ENCODE measurements at places on chromosomes 1 and 21.

- DNase-seq, result no peak
Observed at GRCh38 chr1:212953321-212953720, 3.0 kb downstream of the VASH2 start.

DNA sequence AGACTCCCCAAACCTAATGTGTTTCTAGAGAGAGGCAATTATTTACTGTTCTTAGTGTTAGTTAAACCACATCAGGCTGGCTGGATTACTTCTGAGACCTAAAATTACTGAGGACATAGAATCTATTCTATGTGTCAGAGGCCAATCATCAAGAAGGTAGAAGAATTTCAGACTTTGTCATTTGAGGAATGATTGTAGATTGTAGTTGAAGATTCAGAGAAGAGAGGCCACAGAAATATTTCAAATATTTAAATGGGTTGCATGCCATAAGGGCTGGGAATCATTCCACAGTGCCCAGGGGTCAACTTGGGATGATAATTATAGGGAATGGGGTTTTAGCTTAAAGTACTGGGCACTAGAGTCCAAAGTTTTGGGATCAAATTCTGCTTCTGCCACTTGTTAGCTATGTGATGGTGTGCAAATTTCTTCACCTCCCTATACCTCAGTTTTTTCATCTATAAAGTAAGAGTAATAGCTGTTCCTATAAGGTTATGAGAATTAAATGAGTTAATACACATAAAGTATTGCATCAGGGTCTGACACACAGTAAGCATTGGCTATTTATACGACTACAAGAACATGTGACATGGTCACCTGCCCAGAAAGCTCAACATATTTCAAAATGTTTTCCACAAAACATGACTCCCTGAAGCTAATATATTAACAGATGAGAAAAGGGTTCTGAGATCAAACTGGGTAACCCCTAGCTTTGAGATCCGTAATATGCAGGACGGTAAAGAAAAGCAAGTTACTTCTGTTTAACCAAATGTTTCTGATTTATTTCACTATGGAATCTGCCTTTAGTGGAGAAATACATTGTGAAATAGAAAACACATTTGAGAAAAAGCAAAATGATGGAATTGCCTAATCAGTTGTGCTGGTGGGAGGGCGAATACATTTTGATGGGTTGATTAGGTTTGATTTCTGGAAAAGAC is 69.7 kb upstream of the SPAG17 start:
- DNase-seq, result no peak

- no peak for DNase-seq
Observed at GRCh38 chr1:206022766-206023165, 929 bp downstream of the CTSE start.

GRCh38 chr1:99590578-99591209 is 55.2 kb upstream of the PALMD start:
- DNase-seq, result no peak

DNA sequence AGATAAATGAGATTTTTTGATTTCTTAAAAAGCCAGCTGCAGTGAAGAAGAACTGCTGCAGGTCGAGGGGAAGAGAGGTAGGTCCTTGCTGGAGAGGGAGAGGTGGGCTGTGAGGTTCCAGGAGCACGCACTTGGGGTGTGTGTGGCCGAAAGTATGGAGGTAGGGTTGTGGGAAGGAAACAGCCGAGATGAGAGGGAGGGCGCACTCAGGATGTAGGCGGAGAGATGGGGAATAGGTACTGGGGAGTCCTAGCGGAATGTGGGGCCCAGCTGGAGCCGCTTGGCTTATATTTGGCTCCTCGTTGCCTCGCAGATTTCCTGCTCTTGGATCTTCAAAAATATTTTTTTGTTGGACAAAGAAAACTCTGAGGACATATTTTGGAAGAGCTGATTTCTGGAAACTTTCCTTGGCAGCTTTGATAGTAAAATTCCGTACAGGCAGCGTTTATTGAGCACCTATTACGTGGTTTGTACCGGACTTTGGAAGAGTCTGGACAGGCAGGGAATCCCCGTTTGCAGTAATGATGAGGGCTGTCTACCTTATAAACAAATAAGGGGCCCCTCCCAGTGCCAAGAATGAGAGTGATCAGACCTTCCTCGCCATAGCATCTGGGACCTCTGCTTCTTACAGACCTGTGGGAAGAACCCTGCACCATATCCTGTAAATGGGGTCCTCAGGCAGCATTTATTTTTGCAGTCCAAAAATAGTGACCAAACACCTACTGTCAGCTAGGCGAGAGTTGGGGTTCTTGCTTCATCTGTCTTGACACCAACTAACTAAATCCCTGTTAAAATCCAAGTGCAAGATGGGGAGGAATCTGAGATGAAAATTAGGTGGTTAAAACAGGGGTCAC is 1.5 kb downstream of the LRRC8D start:
- no peak for DNase-seq

- DNase-seq, result no peak
Observed at GRCh38 chr1:171663854-171664575, 11.5 kb upstream of the MYOC start.

DNA sequence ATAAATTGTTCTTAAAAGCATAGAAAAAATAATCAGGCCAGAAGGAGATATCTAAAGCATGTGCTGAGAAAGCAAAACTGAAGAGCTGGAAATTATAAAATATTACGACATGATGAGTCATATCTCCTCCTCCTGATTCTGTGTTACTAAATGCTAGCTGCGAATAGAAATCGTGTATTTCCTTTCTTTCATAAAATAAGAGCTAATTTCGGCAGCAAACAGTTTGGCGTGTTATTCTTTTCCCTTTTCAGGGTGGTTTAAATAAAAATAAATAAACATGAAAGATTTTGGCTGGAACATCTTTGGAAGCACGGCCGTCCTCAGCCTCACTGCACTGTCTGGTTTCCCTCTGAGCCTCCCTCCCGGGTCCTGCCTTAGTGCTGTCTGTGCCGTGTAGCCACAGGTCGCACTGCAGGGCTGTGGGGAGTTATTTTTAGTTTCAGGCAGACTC is 56.0 kb downstream of the ADARB1 start:
- DNase-seq, result no peak

DNA sequence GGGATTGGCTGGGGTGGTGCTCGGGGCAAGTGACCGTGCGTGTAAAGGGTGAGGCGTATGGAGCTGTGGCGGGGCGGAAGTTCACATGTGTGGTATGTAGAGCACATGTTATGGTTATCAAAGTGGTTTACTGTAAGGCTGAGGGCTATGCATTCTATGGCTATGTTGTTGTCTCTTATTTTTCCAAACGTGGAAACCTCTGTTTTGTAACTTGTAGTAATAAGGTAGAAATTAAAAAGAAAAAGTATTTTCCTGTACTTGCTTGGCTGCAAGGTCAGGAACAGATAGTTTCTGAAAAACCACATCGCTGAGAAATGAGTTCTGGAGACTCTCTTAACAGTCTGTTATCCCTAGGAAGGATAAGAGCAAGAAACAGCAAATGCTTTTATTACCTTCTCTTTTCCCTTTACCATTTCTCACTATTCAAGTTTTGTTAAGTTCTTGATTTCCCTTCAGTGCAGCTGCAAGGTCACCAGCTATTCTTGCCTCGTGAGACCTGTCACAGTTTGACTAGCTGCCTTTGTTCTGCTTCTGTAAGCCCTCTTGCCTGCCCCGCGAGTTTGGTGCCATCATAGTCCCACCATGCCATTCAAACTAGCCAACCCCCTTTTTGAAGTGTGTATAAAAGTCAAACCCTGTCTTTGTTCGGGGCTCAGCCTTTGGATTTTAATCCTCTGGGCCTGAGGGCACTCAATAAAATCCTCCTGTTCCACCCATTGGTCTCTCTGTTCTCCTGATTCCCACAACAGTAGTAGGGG is 9.5 kb downstream of the RNU1-2 start:
- DNase-seq, result no peak

- no peak for DNase-seq
Observed at GRCh38 chr1:172478485-172478884, 34.6 kb upstream of the PIGC start.

GRCh38 chr1:205826016-205826806 is 13.2 kb upstream of the SLC41A1 start:
- DNase-seq, result no peak

DNA sequence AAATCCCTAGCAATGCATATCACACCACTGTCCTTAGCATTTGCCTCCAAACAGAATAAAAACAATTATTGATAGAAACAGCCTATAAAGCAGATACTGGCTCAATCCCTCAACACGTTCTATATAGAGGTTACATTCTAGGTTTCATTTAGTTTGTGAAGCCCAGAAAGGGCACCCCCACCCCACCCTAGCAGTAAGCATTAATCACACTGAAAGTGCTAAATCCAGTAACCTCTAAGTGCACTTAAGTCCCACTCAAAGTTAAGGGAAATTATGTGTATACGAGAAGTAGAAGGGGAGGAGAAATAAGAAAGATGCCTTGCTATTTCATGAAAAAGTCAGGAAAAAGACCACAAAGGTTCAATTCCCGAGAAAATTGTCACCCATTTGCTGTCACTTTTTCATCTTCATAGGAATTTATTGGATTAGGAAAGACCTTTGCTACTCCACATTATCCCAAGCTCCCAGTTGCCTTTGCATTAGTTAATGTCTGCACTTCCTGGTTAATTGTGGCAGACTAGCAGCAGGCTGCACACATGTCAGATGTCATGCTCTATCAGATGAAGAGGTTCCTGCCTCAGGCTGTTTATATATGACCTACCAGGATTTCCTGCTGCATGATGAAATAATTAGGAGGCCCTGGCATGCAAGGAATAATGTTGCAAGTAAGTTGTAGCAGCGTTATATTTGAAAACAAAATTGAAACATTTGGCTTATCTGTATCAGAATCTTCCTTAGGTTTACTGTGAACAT is 54.5 kb upstream of the LHX8 start:
- DNase-seq, result no peak

DNA sequence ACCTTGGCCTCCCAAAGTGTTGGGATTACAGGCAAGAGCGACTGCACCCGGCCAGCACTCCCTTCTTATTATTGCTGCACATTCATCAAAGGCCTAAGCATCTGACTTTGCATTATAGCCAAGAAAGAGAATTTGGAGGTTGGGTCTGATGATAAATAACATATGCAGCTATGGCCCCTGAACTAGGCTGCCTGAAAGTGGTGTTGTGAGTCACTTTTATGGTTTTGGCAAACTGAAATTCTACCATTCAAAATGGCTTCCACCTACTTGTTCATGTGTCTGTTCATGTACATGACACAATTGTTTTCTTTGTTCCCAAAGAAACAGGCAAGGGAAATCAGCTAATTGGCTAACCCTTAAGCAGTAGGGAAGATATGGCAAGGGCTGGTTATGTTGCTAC is 25.0 kb upstream of the UAP1 start:
- DNase-seq, result no peak

GRCh38 chr1:118149799-118150198 is 35.2 kb downstream of the SPAG17 start:
- no peak for DNase-seq

- DNase-seq, result no peak
Observed at GRCh38 chr1:207398986-207399385, 55.1 kb upstream of the CR2 start.

All from stimulated activated CD4-positive, alpha-beta T cell treated with anti-CD3 and anti-CD28 coated beads, TNF-alpha, amount 100 ng/mL, for 4 hours (primary cell).